ENCODE measurements at places on chromosomes 1 and 21.

DNA sequence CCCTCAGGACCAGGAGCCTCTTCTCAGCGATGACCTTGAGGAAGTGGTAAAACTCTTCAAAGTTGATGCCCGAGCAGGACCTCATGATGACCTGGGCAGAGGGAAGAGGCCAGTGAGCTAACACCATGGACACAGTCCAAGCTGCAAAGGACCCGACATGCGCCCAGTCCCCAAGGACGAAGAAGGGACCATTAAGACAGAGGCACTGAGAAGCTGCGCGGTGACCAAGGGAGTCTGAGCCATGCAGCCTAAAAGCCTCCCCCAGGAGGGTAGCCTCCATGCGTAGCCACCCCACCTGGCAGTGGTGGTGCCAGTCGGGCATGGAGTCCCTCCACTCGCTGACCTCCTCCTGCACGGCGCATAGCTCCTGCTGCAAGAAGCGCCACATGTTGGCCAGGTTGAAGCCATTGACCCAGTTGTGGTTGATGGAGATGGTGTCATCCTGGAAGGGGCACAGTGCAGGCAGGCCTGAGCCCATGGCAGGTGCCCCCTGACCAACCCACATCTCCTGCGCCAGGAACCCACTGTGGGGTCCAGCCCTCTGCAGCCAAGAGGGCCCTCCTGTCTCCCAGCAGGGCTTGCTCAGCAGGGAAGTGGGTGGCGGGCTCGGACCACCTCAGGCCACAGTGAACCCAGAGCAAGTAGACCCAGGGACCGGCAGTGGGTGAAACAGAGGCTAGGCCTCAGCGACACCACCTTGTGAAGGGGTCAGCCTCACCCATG, 2.4 kb downstream of the JMJD4 start:
- no peak for DNase-seq

- DNase-seq: no peak
Observed at GRCh38 chr1:214542275-214543199, 8.9 kb downstream of the PTPN14 start.

- no peak for DNase-seq
Observed at GRCh38 chr1:41619511-41620364, 135.3 kb upstream of the EDN2 start.

DNA sequence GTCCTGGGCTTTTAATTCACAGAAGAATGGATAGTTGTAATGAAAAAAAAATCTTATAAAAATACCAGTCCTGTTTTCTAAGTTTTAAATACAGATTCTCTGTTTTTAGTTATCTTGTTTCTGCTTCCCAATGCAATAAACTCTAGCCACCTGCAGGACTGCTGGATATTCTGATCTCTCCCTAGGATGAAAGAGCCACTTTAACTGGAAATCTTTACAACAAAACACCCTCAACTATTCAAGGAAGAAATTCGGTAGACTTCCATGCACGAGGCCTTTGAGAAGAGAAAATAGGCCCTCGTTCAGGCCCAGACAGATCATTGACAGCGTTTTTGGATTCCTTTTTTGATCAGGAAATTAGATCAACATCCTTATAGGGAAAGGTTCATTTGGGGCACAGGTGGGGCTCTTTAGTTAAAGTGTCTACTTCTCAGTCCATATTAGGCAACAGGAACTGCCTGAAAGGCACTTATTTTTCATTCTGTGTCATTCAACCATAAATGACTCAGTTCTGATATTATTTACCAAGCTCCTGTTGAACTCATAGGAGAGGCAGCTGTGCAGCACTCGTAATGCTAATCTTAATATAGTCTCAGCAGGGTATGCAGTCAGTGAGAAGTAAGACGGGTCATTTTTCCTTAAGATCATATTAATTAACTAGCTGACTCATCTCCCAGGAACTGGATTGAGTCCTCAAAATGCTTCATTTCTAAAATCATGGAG, 71.1 kb upstream of the ERRFI1 start:
- DNase-seq: no peak

DNA sequence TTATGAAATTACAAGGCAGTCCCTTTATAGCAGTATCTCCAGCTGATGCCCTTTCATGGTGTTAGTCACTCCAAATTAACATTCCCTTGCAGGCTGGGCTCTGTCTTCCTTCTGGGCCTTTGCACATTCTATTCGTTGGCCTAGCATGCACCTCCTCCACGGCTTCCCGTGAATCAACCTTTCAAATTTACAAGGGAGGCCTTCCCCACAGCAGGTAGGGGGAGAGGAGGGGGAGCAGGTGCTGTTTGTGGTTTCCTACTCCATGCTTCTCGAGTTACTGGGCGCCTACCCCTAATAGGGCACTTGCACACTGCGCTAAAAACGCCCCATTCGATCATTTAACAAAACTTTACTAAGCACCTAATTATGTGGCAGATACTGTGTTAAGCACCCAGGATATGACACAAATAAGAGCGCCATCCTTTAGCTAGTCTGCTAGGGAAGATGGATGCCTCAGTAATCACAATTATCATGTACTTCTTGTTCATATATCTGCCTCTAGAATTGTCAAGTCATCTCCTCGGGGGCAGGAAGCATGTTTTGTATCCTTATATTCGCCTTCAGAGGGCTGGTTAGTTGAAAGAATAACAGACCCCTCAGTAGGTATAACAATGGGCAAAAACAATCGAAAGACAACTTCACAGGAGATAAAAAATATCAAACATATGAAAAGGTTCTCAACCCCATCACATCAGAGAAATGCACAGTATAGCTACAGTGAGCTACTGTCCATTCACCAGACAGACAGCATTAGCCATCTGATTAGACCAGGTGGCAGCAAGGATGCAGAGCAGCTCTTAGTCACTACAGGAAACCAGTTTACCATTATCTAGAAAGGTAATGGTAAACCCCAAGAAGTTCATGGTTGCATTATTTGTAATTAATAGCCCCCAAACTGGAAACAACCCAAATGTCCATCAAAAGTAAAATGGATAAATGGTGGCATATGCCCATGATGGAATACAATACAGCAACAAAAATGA, 1.7 kb upstream of the ADAR start:
- no peak for DNase-seq

GRCh38 chr1:17909634-17910033, 154.5 kb downstream of the ACTL8 start:
- DNase-seq: no peak

DNA sequence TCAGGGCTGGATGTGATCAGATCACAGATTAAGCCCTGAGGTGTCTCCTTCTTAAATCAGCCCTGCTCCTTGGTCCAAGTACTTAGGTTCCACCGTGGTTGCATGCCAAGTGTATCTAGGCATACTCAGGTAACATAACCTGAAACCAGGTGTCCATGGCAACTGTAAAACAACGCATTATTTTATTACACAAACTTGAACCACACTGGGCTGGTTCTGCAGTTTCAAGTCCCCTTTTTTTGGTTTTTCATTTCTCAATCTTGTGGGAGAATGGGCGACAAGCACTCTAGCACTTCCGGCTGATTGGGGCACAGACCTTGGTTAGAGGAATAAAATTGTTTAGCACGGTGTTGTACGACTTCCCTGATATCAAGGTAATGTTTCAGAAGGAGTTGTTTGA, 65.2 kb downstream of the GBP6 start:
- no peak for DNase-seq

GRCh38 chr21:39527664-39528381, 76.1 kb downstream of the SH3BGR start:
- DNase-seq: no peak

DNA sequence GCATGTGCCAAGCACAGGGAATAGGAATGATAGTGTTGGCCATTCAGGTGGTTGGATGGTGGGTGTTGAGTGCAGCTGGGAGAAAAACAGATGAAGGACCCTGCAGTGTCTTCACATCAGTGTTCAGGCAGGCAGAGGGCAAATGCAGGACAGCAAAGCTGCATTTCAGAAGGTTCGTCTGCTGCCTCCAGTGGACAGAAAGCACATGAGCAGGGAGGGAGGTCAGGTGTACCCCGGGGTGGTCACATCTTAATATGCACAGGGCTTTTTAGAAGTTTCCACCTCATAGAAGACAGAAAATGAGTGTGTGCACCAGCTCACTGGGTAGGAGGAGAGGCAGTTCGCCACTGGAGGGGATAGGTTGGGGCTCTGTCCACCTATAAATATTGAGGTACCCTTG, 184.9 kb downstream of the SLC35F3 start:
- DNase-seq: no peak

- no peak for DNase-seq
Observed at GRCh38 chr1:9503001-9503675, 36.1 kb upstream of the SLC25A33 start.

DNA sequence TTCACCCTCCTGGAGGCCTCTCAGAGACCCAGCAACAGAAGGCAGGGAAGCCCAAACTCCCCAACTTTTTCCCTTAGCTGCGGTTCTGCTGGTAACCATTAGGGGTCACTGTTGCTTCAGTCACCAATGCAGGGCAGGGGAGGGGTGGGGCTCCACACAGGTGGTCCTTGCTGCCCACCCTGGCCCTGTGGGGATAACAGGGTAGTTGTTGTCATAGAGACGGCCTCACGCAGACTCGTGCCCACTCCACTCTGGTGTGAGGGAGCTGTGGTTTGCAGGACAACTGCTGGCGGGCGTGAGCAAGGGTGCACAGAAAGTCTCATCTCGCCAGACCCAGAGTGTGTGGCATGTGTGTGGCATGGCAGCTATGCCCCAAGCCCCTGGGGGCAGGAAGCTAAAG, 19.9 kb downstream of the INSRR start:
- no peak for DNase-seq

GRCh38 chr1:211933946-211934714, 101.2 kb downstream of the INTS7 start:
- no peak for DNase-seq

DNA sequence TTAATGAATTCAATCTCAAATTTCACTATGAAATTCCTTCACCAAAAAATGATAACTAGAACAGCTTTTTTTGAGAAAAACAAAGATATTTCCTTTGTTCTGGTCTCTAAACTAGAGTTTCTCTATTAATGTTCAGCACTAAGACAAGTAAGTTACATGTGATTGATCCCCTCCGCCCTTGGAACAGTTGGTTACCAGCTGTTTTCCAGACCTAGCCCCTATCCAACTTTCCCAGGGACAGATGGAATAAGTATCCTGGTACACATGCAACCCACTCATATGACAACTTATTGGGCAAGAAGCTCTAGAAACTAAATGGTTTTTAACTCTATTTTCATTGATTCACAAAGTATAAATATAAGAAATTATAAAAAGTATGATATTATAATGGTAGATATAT, 140.4 kb downstream of the COP1 start:
- DNase-seq: no peak

DNA sequence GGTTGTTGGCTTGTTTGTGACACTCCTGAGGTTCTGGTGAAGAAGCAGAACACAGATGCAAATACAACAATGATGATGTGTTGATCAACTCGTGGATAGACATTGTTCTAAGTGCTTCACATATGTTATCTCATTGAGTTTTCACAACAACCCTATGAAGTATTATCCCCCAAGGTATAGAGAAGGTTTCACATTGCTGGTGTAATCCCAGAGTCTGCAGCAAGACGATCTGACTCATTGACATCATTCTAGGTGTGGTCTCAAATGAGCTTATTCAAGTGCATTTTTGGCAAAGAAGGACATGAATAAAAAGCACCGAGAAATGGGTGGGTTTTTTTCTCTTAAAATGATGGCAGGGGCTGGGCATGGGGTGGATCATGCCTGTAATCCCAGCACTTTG, 64.1 kb upstream of the SCAF4 start:
- DNase-seq: no peak

DNA sequence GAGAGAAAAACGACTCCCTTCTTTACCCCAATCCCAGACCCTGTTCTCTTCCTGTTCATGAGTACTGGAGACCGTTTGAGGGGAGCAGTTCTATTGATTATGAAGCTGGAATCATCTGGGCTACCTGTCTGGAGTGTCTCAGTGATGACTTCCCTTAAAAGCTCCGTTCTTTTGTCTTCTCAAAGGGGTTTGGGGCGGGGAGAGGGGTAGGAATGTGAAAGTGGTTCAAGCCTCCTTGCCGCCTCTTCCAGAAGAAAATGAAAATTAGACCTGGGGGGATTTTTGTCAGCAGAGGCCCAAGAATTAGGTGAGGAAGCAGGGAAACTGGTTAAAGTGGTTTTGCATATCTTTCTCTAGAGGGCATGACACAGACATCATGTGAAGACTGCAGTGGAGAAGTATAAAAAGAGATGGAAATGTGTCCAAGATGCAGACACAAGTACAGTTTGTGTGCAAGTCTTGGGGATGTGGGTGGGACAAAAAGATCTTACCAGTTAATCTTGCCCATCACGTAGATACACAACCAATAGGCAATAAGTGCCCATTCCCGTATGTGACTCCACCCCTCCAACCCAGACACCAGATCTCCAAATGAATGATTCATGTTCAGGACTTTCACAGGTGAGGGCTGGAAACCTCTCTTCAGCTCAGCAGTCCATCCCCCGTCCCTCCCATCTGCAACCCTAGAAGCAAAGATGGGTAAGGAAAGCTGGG, 470 bp upstream of the MTMR11 start:
- no peak for DNase-seq

DNA sequence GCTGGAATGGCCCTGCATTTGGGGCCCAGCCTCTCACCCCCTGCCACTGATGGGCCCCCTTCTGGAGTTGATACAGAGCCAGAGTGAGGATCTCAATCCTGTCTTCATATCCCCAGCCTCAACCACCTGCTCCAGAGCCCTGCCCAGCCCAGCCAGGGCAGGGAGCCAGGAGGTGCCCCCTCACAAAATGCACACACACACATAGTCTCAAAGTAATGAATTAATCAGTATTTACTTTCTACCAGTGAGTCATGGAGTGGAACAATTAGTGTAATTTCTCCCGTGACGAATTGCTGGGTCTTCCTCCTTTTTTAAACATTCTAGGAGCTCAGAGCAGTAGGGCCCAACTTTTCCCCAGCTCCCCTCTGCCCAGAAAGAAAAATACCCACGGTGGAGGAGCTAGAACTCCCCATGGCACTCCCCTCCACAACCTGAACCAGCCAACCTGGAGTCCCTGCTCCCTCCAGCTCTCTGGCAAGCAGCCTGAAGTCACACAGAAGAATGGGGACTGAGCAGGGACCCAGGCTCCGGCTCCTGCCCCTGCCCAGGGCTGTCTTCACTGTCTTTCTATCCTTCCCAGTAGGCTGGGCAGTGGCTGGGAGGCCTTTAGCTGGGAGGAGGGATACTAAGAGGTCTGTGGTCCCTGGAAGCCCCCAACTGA, 29.3 kb downstream of the SDC3 start:
- DNase-seq: no peak

DNA sequence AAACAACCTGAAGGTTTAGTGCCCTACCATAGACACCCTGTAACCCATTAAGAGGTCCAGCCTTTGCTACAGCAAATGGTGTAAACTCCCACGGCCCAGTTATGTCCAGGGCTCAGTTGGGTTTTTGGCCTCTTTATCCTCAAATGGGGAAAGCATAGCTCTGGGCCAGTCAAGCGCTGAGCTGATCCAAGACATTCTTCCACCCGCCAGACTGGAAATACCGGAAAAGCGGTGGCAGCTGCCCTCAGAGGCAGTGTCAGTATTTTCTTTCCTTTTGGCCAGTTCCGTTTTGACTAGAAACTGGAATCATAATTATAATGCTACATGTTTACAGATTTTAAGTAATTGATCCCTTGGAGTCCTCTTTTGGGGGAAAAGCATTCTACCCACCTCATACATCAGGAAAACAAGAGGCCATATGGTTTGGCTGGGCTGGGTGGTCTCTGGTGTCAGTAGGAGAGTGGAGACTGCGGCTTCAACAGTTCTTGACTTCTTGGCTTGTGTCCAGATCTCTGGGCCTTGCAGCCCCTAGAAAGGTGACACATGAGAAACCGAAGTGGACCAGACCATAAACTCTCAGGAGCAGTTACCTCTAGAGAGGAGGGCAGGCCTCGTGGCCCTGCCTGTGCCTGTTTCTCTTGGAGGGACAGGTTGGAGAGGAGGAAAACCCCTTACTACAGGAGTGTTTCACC, 30.2 kb upstream of the CLDN14 start:
- no peak for DNase-seq

Data from activated CD8-positive, alpha-beta memory T cell treated with anti-CD3 and anti-CD28 coated beads for 1 hour (primary cell).